ENCODE measurements at places on chromosomes 4 and X.

- DNase-seq: no peak
Observed at GRCh38 chr4:126526335-126526734, 1106.4 kb upstream of the INTU start.

DNA sequence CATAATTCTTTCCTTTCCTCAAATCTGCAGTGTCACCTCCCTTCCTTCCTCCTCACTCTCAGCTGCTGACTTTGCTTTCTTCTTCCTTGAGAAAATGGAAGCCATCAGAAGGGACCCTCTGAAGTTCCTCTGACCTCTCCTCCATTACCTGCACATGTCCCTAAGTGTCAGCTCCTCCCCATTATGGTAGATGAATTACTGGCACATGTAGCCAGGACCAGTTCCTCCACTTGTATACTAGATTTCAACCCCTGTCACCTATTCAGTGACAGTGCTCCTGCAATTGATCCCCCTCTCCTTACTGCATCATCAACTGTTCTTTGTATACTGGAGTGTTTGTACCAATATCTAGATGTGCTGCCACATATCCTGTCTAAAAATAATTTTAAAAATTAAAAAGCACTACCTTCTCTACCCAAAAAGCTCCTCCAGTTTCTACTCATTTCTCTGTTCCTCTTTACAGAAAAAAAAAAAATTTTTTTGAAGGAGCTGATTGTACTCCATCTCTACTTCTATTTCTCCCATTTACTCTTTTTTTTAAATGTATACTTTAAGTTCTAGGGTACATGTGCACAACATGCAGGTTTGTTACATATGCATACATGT, 78.6 kb downstream of the CLCN5 start:
- no peak for DNase-seq

- no peak for DNase-seq
Observed at GRCh38 chr4:76943129-76943620, 6.4 kb upstream of the SEPTIN11 start.

DNA sequence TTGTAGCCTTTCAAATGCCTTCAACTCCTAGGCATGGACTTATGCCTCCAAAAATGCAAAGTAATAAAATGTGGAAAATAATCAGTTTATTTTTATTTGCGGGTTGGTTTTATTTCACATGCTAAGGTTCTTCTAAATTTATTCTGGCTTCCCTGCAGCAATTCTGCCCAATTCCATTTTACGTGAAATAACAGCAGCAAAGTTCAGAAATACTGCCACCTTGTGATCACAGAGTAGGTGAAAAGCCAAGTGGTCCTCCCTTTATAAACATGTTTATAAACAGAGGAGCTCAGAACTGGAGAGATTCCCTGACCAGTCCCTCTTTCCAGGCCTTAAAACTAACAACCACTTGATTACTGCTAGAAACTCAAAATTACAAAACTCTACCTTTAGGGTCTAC, 14.7 kb upstream of the DCHS2 start:
- no peak for DNase-seq

GRCh38 chrX:110408949-110409588, 50.4 kb downstream of the RTL9 start:
- DNase-seq: no peak

DNA sequence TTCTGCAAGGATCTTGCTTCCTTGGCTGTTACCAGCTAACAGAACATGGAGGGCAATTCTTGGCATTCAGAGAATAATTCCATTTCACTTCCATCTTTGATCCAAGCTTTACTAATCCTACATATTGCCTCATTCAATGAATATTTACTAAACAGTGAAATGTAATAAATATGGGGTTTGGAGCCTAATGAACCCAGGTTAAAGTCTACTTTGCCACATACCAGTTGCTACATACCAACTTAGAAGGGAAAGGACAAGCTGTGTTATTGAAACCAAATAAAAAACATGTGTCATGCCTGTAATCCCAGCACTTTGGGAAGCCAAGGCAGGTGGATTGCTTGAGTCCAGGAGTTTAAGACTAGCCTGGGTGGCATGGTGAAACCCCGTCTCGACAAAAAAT, 265.6 kb downstream of the KLHL13 start:
- DNase-seq: no peak

- DNase-seq: no peak
Observed at GRCh38 chr4:53614591-53614990, 23.3 kb upstream of the LNX1 start.

DNA sequence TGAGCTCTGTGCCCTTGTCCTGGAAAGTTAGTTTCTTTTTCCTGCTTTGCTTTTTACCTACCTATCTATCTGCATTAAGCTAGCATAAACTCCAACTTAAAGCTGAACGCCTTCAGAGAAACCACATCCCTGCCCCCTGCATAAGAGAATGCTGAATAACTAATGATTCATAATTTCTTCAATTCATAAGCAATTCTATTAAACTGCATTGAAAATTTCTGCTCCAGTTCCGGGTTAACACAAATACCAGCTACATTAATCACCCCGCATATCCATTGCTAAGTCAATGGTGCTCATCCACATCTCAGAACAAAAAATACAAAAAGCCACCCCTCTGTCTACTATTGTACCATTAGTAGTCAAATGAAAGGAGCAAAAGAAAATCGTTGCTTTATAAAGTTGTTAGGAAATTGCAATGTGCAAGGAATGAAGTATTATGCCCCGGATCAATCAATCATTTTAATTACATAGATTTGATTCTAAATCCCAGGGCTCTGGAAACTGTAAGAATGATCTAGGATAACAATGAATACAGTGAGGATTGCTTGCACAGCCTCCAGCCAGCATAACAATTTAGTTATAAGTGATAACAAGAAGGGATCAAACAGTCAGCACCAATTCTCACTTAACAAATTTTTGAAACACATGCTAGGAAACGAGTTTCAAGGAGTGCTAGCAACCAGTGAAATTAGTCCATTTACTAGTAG, 106.8 kb downstream of the ELOVL6 start:
- DNase-seq: no peak

DNA sequence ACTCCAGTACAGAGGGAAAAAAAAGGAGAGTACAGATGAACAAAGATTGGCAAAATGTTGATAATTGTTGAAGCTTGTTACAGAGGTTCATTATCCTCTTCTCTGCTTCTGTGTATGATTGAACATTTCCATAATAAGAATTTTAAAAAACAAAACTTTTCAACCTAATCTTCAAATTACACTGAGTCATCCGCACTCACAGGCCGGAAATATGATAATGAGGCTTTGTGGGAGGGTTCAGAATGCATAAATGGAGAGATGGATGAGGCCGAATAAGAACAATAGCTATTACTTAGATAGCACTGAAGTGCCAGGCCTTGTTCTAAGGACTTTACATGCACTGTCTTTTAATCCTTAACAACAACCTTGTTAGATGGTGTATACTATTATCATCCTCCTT, 4.6 kb upstream of the ERCC6L start:
- DNase-seq: no peak

DNA sequence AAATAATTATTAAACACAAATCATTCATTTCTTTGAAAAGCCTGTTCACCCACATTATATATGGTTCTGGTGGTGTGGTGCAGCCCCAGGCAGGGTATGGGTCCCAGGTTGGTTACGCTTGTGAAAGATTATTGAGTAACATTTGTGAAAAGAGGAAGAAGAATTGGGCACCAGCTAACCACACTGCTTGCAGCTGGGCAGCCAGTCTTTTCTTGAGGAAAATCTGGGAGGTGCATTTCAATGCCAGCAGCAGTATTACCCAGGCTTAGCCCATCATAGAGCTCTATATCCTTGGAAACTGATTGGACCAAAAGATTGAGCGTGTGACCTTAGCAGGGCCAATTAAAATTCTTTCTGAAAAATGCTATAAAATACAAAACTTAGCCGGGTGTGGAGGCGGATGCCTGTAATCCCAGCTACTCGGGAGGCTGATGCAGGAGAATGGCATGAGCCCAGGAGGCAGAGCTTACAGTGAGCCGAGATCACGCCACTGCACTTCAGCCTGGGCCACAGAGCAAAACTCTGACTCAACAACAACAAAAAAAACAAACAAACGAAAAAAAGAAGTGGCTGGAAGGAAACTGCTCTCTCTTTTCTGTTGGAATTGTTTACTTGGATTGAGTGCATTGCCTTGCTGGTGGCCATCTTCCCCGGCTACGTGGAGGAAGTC, 9.7 kb upstream of the PLAC8 start:
- DNase-seq: no peak

DNA sequence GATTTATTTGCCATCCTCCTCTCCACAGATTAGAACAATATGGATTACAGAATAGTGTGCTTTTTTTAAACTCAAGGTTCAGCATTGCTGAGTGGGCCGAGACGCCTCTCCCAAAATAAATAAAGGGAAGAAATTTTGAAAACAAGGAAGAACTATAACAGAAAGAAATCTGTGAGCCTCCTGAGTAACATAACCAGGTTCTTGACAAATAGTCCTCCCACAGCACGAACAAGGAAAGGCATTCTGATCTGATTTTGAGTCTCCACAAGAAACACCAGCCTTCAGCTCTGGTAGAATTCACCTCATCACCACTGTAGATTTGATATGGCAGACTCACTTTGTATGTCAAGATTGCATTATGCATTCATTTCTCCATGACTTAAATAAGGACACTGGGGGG, 173.6 kb downstream of the HHIP start:
- no peak for DNase-seq

- DNase-seq: no peak
Observed at GRCh38 chr4:81491943-81492342, 20.2 kb upstream of the RASGEF1B start.

- no peak for DNase-seq
Observed at GRCh38 chr4:179624768-179625181, 2182.5 kb upstream of the AGA start.

DNA sequence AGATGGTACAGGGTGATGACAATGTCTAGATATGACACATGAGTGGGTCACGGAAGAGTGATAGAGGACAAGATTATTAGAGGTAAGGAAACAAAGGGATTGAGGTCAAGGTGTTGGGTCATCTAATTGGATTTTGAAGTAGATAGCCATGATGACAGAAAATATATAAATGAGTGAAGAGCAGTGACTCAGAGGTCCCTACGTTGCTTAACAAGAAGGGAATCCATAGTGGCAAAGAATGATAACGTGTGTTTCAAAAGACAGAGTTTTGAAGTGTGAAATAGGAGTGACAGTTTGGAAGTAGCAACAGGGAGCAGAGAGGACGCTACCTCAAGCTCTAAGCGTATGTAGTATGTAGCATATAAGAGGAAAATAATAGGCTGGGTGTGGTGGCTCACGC, 22.2 kb upstream of the CAMK2D start:
- DNase-seq: no peak

- DNase-seq: no peak
Observed at GRCh38 chr4:178823673-178824295, 1381.5 kb upstream of the AGA start.

DNA sequence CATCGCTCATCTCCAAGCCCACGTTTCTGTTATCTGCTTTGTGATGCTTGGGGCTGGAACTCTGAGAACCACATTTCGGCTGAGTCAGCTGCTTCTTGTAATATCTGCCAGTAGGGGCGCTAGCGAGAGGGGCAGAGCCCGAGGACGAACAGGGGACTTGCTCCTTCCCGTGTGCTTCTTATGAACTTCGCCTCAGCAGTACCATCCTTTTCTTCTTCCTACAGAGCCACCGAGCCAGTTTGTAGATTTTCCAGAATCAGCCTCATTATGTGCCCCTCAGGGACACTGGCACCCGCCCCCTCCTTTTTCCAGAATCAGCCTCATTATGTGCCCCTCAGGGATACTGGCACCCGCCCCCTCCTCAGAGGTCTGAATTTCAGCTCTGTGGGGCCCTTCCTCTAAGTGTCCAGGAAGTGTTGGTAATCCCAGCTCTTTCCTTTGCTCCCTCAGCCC, 441.7 kb upstream of the RASGEF1B start:
- DNase-seq: peak; percentile 3

DNA sequence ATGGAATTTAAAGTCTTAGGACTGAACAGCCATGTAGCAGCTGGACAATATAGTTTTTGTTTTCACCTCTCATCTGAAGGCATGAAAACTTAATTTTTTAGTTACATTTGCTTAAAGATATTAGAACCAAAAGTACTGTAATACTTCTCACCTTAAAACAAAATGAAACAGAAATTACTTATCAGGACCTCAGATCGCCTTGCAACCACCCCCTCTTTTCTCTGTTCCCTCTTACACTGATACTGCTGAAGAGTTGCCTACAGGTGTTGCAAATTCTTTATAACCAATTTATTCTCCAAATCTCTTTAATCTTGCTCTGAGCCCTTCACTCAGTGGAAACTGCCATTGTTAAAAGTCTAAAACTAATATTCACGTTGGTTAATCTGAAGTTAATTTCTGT, 145.0 kb downstream of the SPCS3 start:
- no peak for DNase-seq

DNA sequence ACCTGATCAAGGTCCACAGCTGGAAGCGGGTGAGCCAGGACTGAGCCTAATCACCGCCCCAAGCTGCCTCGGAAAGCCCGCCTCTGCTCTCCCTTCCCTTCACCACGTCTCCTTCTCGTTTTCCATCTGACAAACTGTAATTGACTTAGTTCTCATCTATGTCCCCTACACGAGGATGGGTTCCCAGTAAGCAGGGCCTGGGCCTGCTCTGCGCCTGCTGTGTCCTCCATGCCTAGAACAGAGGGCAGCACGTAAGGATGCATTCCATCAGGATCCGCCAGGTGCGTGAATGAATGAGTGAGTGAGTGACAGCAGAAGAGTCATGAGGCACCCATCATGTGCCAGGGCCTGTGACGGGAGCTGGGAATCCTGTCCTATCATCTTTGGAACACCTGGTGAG, 86.7 kb downstream of the JAKMIP1 start:
- DNase-seq: no peak

DNA sequence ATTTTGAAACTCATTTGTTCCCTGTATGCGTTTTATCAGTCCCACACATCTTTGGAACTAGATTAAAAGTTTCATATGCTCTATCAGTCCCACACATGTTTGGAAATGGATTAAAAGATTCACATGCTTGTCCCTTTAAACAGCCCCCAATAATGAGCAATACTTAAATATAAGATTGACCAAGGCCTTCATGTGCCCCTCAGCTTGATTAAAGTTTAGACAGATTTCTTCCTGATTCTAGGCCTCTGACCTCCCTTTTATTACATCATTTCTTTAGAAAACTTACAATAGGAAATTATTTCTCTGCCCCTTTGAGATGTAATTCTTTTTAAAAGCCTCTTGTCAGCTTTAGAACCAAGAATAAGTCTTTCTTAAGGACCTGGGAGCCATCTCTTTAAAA, 31.7 kb upstream of the CABS1 start:
- no peak for DNase-seq

DNA sequence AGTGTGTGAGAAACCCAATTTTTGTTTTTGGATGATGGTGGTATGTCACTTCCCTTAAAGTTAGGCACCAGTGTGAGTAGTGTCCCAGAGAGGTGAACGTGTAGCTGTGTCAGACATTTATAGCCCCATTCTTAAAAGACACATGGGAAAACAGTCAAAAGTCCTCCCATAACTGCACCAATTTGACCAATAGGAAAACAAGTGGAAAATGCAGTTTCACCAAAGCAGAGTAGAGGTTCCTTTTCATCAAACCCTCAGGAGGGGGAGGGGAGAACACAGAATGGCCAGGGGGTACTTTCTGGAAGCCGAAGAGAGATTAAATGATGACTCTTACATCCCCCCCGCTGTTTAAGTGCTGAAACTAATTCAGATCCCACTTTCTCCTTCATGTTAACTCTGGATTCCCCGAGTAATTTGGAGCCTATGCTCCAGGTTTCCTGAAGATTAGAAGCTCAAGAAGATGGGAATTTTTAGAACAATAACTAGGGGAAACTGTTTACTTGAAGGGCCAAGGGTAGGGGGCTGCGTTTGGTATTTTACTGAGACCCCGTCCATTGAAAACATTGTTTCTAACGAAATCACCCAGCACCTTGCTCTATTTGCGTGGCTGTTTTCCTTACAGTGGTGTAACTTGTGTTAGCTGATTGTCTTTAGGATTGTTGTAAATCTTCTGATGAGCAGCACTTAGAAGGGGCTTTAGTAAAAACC, 2.1 kb upstream of the LEF1 start:
- DNase-seq: no peak
